Cerebellar cortex (tissue), 1 donor: ENCODE measurements at places on chromosomes 3 and 15.

GRCh38 chr15:28974142-28974541, 88.4 kb downstream of the APBA2 start:
- DNase-seq, result no peak

DNA sequence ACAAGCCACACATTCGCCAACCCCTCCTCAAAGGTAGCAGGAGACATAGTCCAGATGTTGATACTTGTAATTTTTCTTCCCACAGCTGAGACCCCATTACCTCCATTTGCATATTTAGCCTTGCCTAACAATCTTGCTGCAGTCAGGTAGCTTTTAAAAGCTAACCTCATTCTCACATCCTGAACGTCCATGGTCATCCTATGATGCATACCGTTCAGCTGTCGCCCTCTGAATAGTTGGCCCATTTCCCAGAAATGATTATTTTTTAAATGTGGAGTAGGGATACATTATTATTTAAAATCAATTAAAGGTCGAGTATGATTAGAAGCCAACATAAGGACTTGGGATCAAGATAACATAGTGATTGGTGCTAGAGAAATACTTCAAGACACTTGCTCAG, 165.0 kb downstream of the MEX3B start:
- no peak for DNase-seq

- DNase-seq, result no peak
These were observed 24.3 kb downstream of the CCR3 start for GRCh38 chr3:46266598-46266997.

- no peak for DNase-seq
These were observed 41.9 kb downstream of the LIPC start for GRCh38 chr15:58473724-58474123.

- DNase-seq, result no peak
These were observed 46.0 kb downstream of the MFSD1 start for GRCh38 chr3:158847885-158848284.

DNA sequence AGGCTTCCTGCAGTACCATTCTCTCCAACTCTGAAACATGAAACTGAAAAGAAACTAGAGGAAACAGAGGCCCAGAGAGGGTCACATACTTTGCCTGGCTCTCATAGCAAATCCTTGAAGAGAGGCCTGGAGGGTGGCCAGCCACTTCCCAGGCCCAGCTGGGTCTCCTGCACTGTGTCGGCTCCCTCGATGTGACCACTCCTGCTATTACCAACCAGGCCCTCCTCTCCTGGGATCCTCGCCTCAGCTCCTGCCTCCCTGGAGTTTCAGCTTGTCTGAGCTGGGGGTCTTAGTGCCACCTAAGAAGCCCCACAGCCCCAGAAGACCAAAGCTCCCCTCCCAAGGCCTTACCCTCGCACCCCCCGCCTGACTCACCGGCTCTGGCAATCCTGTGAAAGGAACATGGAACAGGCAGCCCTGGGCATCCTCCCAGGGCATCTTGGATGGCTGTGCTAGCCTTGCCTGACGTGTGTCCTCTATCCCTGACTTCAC, 4.6 kb downstream of the LOXL1 start:
- DNase-seq, result no peak

- DNase-seq, result no peak
These were observed 57.8 kb downstream of the ZNF621 start for GRCh38 chr3:40582401-40583027.
